ENCODE measurements at places on chromosomes 6 and 20. TPM values are rescaled to one million over a fixed set of nuclear protein-coding genes. Genes with fewer than 3 reads are reported as not detected.

DNA sequence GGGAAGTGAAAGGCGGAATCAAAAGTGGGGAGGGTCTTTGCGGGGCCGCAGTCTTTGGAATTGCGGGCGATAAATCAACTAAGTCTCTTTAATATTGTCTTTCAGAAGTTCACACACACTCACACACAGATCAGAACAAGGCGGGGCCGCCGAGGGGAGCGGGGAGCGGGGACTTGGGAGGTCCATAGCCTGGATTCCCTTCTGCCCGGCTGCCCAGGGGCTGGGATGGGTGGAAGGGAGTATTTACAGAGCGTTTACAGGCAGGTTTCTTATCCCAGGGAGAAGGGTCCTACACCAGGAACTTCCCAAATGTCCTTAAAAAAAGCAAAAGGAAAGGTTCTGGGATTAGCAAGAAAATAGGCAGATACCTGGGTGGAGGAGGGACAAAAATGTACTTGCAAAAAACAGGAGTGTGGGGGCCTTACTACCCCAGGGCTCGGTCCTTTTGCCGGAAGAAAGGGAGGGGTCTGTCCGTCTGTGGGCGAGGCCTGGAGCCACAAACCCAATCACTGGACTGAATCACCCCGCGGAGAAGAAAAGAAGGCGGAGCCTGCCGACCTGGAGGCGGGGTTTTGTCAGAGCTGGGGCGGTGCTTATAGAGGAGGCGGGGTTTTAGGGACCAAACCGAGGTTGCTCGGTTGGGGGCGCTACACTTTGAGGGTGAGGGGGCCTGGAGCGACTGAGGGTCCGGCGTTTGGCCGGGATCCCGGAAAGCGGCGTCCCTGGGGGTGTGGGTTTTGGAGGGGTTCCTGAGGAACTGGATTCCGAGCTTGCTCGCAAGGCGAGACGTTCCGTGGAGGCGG is 3.2 kb downstream of the PRRT1 start:
- no peaks in the 10 kb centered on the region for H3K36me3 ChIP-seq
- peaks cover 43% of the 10 kb centered on the region for H3K27me3 ChIP-seq
- H3K4me3 ChIP-seq: peak overlapping the region; percentile 68

DNA sequence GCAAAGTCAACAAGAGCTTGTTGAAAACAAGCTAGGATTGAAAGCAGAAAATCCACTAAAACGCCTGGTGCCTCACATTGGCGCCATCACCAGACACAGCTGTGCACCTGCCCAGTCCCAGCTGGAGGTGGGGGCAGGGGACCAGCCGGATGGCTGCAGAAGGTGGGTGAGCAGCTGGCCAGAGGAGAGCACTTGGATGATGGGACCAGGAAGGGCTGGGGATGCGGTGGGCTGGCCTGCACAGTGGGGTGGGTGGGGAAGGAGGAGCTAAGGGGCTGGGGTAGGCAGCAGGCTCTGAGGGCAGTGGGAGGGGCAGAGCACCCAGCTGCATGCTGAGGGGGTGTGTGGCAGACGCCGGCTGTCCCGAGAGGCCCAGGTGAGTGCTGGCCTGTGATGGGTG is 7.1 kb downstream of the CABLES2 start:
- H3K27me3 ChIP-seq: no peaks in the 10 kb centered on the region
- H3K4me1 ChIP-seq: peaks cover 4% of the 10 kb centered on the region
- no peak overlapping the region for H3K27ac ChIP-seq
- DNase-seq: no peak
- H3K36me3 ChIP-seq: peaks cover 8% of the 10 kb centered on the region

DNA sequence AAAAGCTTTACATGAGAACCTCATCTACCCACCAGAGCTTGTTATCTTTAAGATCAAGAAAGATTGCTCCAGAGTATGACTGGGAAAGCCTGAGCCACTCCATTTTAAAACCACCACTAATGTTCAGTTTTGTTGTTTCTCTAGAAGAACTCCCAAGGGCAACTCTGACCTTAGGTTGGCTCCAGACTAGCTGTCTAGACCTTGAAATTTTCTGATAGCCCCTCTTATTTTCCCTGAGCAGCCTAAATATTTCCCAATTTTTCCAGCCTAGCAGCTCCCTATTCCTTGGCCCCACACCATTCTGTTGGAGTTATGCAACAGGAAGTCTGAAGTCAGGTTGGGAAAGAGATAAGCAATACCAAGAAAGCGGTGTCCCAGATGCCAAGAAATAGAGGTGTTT is 84.6 kb upstream of the TCF21 start:
- H3K4me1 ChIP-seq: no peaks in the 10 kb centered on the region
- no peak for DNase-seq
- H3K27ac ChIP-seq: no peak overlapping the region
- peaks cover 2% of the 10 kb centered on the region for H3K27me3 ChIP-seq

GRCh38 chr6:25418454-25419052 is 139.4 kb downstream of the CARMIL1 start:
- H3K27me3 ChIP-seq: no peaks in the 10 kb centered on the region
- H3K36me3 ChIP-seq: peaks cover 6% of the 10 kb centered on the region
- H3K27ac ChIP-seq: no peak overlapping the region
- no peak overlapping the region for H3K4me3 ChIP-seq

Gene HIVEP2
- 22.8 TPM for total RNA-seq

DNA sequence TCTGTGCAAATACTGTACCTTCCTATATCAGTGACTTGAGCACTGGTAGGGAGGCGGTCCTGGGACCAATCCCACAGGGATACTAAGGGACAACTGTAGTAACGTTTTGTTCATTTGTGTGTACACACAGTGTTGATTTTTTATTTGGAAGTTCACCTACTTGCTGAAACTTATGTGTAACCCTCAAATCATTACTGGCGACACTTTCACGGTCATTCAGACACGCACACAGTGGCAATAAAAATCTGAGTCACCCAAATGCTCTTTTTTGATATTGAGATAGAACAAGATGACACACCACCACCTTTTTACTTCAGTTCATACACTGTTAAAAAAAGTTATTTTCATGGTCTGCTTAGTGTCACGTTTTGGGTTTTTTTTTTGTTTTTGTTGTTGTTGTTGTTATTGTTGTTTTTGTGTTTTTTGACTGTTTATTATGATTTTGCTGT is 79.8 kb downstream of the QKI start:
- peaks cover 7% of the 10 kb centered on the region for H3K36me3 ChIP-seq
- H3K4me1 ChIP-seq: peaks cover 9% of the 10 kb centered on the region
- no peak for DNase-seq
- H3K4me3 ChIP-seq: no peak overlapping the region

- H3K27ac ChIP-seq: no peak overlapping the region
- no peaks in the 10 kb centered on the region for H3K27me3 ChIP-seq
- H3K4me3 ChIP-seq: no peak overlapping the region
These were observed 129.0 kb upstream of the THEMIS start for GRCh38 chr6:128029826-128030225.

Gene SLC4A11
- 1.6 TPM for total RNA-seq

DNA sequence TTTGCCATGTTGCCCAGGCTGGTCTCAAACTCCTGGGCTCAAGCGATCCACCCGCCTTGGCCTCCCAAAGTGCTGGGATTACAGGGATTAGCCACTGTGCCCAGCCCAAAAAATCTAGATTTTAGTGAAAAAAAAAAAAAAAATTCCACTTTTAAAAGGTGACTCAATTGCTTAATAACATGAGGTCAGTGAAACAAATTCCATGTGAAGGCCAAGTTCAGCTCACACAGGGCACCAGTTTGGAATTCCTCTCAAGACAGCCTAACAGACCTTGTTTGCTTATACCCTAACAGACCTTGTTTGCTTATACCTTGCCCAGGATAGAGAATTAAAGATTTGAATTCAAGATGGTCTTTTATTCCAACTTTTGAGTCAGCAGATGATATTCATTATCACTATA is 5.1 kb downstream of the RRBP1 start:
- H3K27ac ChIP-seq: no peak overlapping the region
- no peaks in the 10 kb centered on the region for H3K27me3 ChIP-seq
- H3K4me3 ChIP-seq: no peak overlapping the region
- H3K4me1 ChIP-seq: peaks cover 33% of the 10 kb centered on the region

DNA sequence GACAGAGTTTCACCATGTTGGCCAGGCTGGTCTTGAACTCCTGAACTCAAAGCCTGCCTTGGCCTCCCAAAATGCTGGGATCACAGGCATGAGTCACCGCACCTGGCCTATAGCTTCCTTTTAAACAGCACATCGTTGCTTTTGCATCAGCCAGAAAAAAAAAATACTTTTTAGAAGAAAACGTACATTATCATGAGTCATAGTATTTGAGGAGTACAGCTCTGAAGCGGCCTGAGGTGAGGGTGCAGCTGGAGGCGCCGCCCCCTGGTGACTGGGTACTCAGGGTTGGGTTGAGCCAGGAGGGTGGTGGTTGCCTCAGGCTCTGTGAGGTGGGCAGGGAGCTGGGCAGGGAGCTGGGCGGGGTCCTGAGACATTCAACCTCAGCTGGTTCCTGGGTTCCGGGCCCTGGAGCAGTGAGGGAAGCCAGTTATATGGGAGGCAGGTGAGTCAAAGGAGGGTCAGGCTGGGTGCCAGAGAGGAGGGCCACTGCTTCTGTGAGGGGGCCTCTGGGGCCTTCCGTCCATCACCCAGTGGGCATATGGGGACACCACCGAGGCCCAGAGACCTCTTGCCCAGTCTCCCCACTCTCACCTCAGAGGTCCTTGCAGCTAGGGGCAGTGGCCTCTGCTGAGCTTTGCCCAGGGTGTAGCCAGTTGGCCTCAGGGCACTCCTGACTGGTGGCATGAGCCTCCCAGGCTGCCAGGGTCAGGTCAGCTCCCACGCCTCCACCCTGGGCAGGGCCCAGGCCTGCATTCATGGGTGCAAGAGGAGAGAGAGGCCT is 11.7 kb upstream of the ID1 start:
- no peak for DNase-seq
- H3K27ac ChIP-seq: no peak overlapping the region

- H3K36me3 ChIP-seq: no peaks in the 10 kb centered on the region
- no peaks in the 10 kb centered on the region for H3K27me3 ChIP-seq
- H3K27ac ChIP-seq: no peak overlapping the region
- H3K4me3 ChIP-seq: no peak overlapping the region
These were observed 23.8 kb downstream of the DCBLD1 start for GRCh38 chr6:117506180-117506835.

- no peaks in the 10 kb centered on the region for H3K4me1 ChIP-seq
- H3K27ac ChIP-seq: no peak overlapping the region
- H3K4me3 ChIP-seq: no peak overlapping the region
- no peak for DNase-seq
- no peaks in the 10 kb centered on the region for H3K27me3 ChIP-seq
These were observed 50.9 kb downstream of the STMND1 start for GRCh38 chr6:17152703-17153102.

Gene LPA
- total RNA-seq: not detected

DNA sequence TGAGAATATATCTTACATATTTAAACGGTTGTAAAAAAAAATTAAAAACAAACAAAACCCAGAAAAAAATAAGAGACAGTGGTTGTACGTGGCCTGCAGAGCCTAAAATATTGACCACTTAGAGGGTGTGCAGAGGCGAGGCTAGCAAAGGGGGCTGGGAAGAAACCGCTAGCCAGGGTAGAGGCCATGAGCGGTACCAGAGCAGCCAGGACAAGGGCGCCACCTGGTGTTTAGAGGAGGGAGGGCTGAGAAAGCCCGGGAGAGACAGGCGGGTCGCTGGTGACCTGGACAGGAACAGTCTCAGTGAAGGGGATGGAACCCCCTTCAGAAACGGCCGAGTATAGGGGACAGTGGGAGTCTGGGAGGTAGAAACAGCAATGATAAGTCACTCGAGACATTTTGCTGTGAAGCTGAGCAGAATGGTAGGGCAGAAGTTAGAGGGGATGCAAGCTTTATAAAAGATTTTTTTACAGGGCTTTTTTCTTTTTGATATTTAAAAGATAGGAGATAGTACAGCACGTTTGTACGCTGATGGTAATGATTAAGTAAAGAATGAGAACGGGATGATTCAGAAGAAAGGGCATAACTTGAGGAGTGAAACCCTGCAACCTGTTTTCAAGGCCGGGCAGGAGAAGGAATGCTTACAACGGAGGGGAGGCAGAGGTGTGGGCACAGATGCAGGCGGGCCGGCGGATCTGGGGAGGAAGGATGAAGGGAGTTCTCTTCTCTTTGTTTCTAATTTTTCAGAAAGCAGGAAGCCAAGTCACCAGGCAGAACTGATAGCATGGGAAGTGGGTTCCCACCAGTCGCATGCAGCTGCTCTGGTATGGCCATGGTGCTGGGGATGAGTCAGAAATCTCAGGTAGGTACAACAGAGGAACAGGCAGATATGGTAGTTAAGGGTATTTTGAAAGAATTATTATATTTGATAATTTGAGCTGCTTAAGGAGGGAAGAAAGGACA is 76.2 kb downstream of the FAM229B start:
- DNase-seq: peak; percentile 84
- peaks cover 49% of the 10 kb centered on the region for H3K27me3 ChIP-seq
- H3K4me3 ChIP-seq: peak overlapping the region; percentile 56
- no peaks in the 10 kb centered on the region for H3K36me3 ChIP-seq

DNA sequence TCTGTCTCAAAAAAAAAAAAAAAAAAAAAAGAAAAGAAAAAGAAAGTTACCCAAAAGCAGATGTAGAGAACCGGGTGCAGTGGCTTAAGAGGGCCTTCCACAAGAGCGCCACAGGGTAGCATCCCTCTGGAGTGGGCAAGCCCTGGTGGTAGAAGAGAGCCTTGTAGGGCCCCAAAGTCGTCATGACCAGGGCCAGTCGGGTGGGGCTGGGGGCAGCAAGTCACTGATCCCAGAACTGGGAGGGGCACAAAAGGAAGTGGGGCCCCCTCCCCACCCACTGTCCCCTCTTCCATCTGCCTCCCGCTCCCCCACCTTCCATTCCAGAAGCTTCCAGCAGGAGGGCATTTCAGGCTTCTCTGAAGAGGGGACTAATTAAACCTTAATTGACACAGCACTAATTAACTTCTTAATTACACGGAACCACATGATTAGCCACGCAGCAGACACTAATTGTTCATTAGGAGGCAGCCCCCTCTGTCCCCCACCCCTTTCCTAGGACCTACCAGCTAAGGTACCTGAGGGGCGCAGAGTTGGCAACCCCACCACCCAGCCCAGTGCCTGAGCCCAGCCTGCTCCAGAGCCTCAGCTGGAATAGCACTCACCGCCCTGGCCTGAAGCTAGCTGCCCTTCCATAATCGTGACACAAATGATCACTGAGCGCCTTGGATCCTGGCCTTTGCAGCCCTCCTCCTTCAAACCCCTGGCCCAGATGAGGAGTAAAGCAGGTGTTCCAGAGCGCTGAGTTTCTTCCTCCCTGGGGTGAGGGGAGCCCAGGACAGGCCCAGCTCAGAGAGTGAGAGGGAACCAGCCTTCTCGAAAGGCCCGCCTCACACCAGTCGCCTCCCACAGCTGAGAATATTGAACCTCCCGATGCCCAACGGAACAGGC is 34.8 kb downstream of the MDFI start:
- no peak overlapping the region for H3K4me3 ChIP-seq
- H3K27ac ChIP-seq: no peak overlapping the region
- no peaks in the 10 kb centered on the region for H3K36me3 ChIP-seq

Gene ID1
- 0.42 TPM for total RNA-seq

Gene MYCT1
- total RNA-seq: not detected

Gene POM121L2
- total RNA-seq: not detected

- DNase-seq: no peak
- no peak overlapping the region for H3K27ac ChIP-seq
- no peaks in the 10 kb centered on the region for H3K36me3 ChIP-seq
These were observed 47.5 kb downstream of the ERMARD start for GRCh38 chr6:169798764-169799473.

GRCh38 chr20:36929290-36929689 is 22.2 kb downstream of the SAMHD1 start:
- no peak overlapping the region for H3K27ac ChIP-seq
- H3K36me3 ChIP-seq: peaks cover 80% of the 10 kb centered on the region
- H3K4me1 ChIP-seq: peaks cover 43% of the 10 kb centered on the region
- H3K27me3 ChIP-seq: no peaks in the 10 kb centered on the region

Gene ANKRD66
- not detected for total RNA-seq

GRCh38 chr6:15417811-15418210 is 171.9 kb downstream of the JARID2 start:
- H3K36me3 ChIP-seq: peaks cover 70% of the 10 kb centered on the region
- no peak overlapping the region for H3K4me3 ChIP-seq
- H3K27me3 ChIP-seq: no peaks in the 10 kb centered on the region
- H3K4me1 ChIP-seq: peaks cover 57% of the 10 kb centered on the region
- no peak for DNase-seq
- no peak overlapping the region for H3K27ac ChIP-seq

All from activated CD8-positive, alpha-beta T cell treated with anti-CD3 and anti-CD28 coated beads, Interleukin-2, amount 10 ng/mL, durations not matched to agents 7 days and 5 days (primary cell).